PC-9 (cell line): ENCODE measurements at places on chromosomes 7 and 10. TPM values are rescaled to one million over a fixed set of nuclear protein-coding genes. Genes with fewer than 3 reads are reported as not detected.
A peak's percentile ranks its signal among the peaks of the same experiment; 100 is the strongest.

DNA sequence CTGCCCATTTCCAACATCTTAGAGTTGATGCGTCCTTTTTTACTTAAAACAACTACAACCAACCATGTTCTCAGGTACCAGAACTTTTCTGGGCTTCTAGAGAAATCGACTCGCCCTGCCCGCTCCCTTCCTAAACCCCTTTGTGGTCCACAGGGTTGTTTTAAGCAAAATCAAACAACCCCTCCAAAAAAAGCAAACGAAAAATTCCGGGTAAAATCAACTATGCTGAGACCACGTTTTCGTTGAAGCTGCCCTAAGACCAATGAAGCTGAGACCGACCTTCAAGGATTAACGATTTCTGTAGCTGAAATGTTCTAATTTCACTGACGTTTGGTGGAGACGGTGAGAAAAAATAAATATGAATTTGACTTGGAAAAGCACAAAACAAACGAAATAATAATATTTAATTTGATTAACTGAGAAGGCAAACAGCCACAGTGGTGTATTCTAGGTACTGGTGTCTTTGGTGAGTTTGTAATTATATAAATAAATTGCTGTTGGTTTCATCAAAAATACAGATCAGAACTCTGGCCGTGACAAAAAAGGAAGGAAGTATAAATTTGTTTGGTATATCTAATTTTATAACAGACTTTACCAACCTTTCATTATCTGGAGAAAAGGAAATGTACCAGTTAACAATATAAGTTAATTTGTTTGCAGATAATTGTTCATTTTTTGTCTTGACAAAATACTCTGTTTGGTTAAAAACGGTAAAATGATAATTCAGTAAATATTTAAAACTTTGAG is 4.7 kb upstream of the IGF2BP3 start:
- H3K27me3 ChIP-seq, result no peaks in the 10 kb centered on the region
- H3K27ac ChIP-seq, result peak overlapping the region; percentile 78
- peak overlapping the region; percentile 73 for H3K4me3 ChIP-seq
- no peaks in the 10 kb centered on the region for H3K36me3 ChIP-seq
- H3K4me1 ChIP-seq, result peaks cover 39% of the 10 kb centered on the region

GRCh38 chr7:54330216-54330800 is 211.9 kb upstream of the VSTM2A start:
- DNase-seq, result no peak
- no peak overlapping the region for H3K27ac ChIP-seq
- H3K4me1 ChIP-seq, result no peaks in the 10 kb centered on the region
- no peak overlapping the region for H3K4me3 ChIP-seq
- H3K36me3 ChIP-seq, result no peaks in the 10 kb centered on the region
- peaks cover 11% of the 10 kb centered on the region; the same call in 1 of the 2 replicates for H3K27me3 ChIP-seq

- H3K4me1 ChIP-seq, result peaks cover 9% of the 10 kb centered on the region; the same call in 1 of the 2 replicates
- H3K4me3 ChIP-seq, result no peak overlapping the region
- no peak overlapping the region for H3K27ac ChIP-seq
- DNase-seq, result no peak
- no peaks in the 10 kb centered on the region for H3K36me3 ChIP-seq
These were observed 303.7 kb downstream of the CCDC3 start for GRCh38 chr10:12697764-12698163.

HOXA10 gene
- not detected in 2 replicates for total RNA-seq

DNA sequence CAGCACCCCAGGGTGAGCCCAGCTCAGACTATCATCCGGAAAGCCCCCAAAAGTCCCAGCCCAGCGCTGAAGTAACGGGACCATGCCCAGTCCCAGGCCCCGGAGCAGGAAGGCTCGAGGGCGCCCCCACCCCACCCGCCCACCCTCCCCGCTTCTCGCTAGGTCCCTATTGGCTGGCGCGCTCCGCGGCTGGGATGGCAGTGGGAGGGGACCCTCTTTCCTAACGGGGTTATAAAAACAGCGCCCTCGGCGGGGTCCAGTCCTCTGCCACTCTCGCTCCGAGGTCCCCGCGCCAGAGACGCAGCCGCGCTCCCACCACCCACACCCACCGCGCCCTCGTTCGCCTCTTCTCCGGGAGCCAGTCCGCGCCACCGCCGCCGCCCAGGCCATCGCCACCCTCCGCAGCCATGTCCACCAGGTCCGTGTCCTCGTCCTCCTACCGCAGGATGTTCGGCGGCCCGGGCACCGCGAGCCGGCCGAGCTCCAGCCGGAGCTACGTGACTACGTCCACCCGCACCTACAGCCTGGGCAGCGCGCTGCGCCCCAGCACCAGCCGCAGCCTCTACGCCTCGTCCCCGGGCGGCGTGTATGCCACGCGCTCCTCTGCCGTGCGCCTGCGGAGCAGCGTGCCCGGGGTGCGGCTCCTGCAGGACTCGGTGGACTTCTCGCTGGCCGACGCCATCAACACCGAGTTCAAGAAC is 1.1 kb downstream of the VIM start:
- H3K36me3 ChIP-seq, result no peaks in the 10 kb centered on the region
- peaks cover 9% of the 10 kb centered on the region for H3K4me1 ChIP-seq
- peak overlapping the region; percentile 75 for H3K4me3 ChIP-seq
- H3K27me3 ChIP-seq, result peaks cover 13% of the 10 kb centered on the region; the same call in 1 of the 2 replicates
- DNase-seq, result no peak

ZNF804B gene
- not detected in 2 replicates for total RNA-seq

GRCh38 chr7:118312966-118313365 is 88.5 kb downstream of the ANKRD7 start:
- H3K36me3 ChIP-seq, result no peaks in the 10 kb centered on the region
- H3K4me3 ChIP-seq, result no peak overlapping the region

- no peak overlapping the region for H3K27ac ChIP-seq
- no peak overlapping the region for H3K4me3 ChIP-seq
These were observed 220.8 kb downstream of the FANK1 start for GRCh38 chr10:126117196-126117595.

DNA sequence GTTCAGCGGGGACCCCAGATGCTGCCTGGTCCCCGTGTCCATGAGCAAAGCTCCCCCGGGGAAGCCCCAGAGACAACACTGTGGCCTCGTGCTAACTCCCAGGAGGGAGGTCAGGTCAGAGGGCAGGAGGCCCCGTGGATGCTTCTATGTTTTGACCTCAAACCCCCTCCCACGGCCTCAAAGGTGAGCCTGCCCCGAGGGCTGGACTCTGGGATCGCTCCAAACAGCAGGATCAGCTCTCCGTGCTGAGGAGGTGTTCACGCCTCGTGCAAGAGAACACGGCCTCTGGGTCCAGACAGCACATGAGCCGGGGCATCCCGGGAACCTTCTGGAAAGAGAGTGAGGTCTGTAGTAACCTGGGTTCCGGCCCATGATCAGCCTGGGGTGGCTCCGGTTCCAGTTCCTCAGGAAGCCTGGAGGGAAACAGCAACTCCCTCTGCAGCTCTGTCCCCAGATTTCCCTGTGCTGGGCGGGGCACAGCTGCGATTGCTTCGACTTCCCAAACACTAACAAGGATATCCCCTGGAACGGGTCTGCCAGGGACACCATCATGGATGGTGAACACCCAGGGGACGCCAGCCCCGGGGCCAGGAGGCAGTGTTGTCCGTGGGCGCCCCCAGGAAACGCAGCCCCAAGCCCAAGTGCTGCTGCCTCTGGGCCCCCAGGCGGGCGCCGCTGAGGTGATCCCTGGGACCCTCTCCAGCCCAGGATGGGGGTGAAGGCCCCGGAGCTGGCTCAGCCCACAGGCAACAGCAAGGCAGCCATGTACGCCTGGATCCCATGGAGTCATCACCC is 18.0 kb upstream of the INPP5A start:
- H3K4me3 ChIP-seq, result no peak overlapping the region; the same call in 1 of the 2 replicates
- H3K4me1 ChIP-seq, result peaks cover 26% of the 10 kb centered on the region
- H3K27ac ChIP-seq, result no peak overlapping the region
- no peaks in the 10 kb centered on the region for H3K27me3 ChIP-seq
- DNase-seq, result no peak
- H3K36me3 ChIP-seq, result no peaks in the 10 kb centered on the region

- no peak overlapping the region for H3K27ac ChIP-seq
- H3K27me3 ChIP-seq, result no peaks in the 10 kb centered on the region
These were observed 766.4 kb downstream of the GRID1 start for GRCh38 chr10:85600026-85600743.

SRRM3 gene
- total RNA-seq, result 0.74 and 1.2 TPM in 2 replicates

GRCh38 chr7:143384661-143385631 is 3.8 kb downstream of the ZYX start:
- H3K4me1 ChIP-seq, result peaks cover 12% of the 10 kb centered on the region
- no peak overlapping the region for H3K4me3 ChIP-seq
- DNase-seq, result no peak
- H3K27me3 ChIP-seq, result no peaks in the 10 kb centered on the region
- no peak overlapping the region for H3K27ac ChIP-seq

GRCh38 chr7:91046322-91047089 is 217.7 kb upstream of the FZD1 start:
- no peak for DNase-seq
- no peaks in the 10 kb centered on the region for H3K4me1 ChIP-seq
- no peak overlapping the region for H3K27ac ChIP-seq
- no peaks in the 10 kb centered on the region for H3K36me3 ChIP-seq
- H3K27me3 ChIP-seq, result no peaks in the 10 kb centered on the region

GRCh38 chr7:30159163-30159562 is 24.4 kb downstream of the MTURN start:
- no peaks in the 10 kb centered on the region for H3K36me3 ChIP-seq
- H3K27me3 ChIP-seq, result no peaks in the 10 kb centered on the region
- no peak overlapping the region for H3K27ac ChIP-seq
- no peak overlapping the region for H3K4me3 ChIP-seq
- H3K4me1 ChIP-seq, result peaks cover 29% of the 10 kb centered on the region

- H3K4me3 ChIP-seq, result no peak overlapping the region
- DNase-seq, result no peak
- H3K36me3 ChIP-seq, result no peaks in the 10 kb centered on the region
- H3K4me1 ChIP-seq, result no peaks in the 10 kb centered on the region
- no peak overlapping the region for H3K27ac ChIP-seq
- peaks cover 34% of the 10 kb centered on the region for H3K27me3 ChIP-seq
These were observed 38.9 kb upstream of the BMS1 start for GRCh38 chr10:42743697-42744096.

SPACDR gene
- total RNA-seq, result 1.4 and 4.2 TPM in 2 replicates

IGF2BP3 gene
- total RNA-seq, result 132 and 139 TPM in 2 replicates

BTBD16 gene
- 0.28 and 0.37 TPM in 2 replicates for total RNA-seq

GRCh38 chr7:56605146-56605545 is 488.9 kb upstream of the NUPR2 start:
- no peak for DNase-seq
- no peaks in the 10 kb centered on the region for H3K4me1 ChIP-seq
- H3K36me3 ChIP-seq, result no peaks in the 10 kb centered on the region
- no peak overlapping the region for H3K4me3 ChIP-seq

- no peak overlapping the region for H3K4me3 ChIP-seq
- H3K27me3 ChIP-seq, result no peaks in the 10 kb centered on the region
- DNase-seq, result no peak
- H3K27ac ChIP-seq, result no peak overlapping the region
These were observed 193.2 kb downstream of the CREB5 start for GRCh38 chr7:28605427-28606085.

OR6B1 gene
- total RNA-seq, result not detected in 2 replicates

DNA sequence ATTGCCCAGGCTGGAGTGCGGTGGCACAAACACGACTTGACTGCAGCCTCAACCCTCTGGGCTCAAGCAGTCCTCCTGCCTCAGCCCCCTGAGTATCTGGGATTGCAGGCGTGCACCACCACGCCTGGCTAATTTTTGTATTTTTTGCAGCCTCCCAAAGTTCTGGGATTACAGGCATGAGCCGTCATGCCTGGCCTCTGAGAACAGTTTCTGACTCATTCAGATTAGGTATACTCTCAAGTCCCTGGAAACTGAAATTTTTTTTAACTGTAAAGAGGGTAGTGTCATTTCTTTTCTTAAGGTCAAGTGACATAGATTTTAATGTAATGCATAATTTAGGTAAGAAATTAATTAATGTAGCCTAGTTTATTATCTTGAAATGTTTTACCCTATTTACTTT is 104.7 kb downstream of the SEPTIN7 start:
- no peak for DNase-seq
- H3K36me3 ChIP-seq, result peaks cover 11% of the 10 kb centered on the region
- H3K27ac ChIP-seq, result no peak overlapping the region
- no peaks in the 10 kb centered on the region for H3K27me3 ChIP-seq
- no peaks in the 10 kb centered on the region for H3K4me1 ChIP-seq

GRCh38 chr10:89773081-89773480 is 71.7 kb downstream of the KIF20B start:
- H3K4me1 ChIP-seq, result no peaks in the 10 kb centered on the region
- H3K4me3 ChIP-seq, result no peak overlapping the region
- no peak for DNase-seq
- H3K27me3 ChIP-seq, result no peaks in the 10 kb centered on the region

NRAP gene
- total RNA-seq, result not detected in 2 replicates

AMPH gene
- total RNA-seq, result not detected in 2 replicates

FXYD4 gene
- not detected in 2 replicates for total RNA-seq

GJC3 gene
- total RNA-seq, result not detected in 2 replicates

NPY gene
- not detected in 2 replicates for total RNA-seq

SPDYE18 gene
- 0.44 TPM in 1 of 2 replicates, not detected in the other for total RNA-seq

DNA sequence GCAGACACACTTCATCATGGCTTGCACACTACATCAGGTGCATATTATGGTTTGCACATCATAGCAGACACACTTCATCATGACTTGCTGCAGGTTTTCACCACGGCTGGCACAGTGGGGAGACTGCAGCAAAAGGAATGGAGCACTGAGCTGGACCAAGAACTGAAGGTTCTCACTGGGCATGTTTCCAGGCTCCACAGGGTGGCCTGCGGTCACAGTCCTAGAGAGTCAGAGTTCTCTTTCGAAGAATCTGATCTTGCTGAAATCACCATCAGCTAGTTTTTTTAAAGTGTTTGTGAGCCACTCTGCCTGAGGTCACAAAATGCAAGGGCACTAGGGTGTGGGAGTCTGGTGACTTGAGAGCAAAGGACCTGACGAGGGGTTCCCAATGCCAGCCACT is 140.4 kb upstream of the NPY start:
- no peak for DNase-seq
- H3K27ac ChIP-seq, result no peak overlapping the region
- no peak overlapping the region for H3K4me3 ChIP-seq
- no peaks in the 10 kb centered on the region for H3K4me1 ChIP-seq
- no peaks in the 10 kb centered on the region for H3K27me3 ChIP-seq

- H3K27ac ChIP-seq, result peak overlapping the region; percentile 62; the same call in 1 of the 2 replicates
- no peaks in the 10 kb centered on the region for H3K36me3 ChIP-seq
- no peaks in the 10 kb centered on the region for H3K27me3 ChIP-seq
These were observed 103.6 kb downstream of the SPDYE5 start for GRCh38 chr7:75595766-75596165.
